ENCODE measurements at places on chromosomes 5 and 9.

DNA sequence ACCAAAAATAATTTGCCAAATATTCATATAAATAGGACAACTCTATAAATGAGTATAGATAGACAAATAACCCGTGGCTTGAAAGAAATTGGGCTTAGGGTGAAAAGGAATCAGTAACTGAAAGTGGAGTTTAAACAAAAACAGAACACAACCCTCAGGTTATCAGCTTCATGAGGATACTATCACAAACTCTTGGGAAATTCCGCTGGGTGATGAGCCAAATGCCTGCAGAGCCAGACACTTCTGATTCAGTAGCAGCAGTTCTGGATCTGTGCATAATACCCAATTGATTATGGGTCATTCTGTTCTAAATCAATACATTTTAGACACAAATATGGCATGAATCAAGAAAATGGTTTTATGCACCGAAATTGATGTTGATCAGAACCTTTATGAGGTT is 72.4 kb downstream of the CAMK4 start:
- DNase-seq, result no peak

GRCh38 chr5:179258922-179259730 is 86.1 kb downstream of the ADAMTS2 start:
- DNase-seq, result no peak

DNA sequence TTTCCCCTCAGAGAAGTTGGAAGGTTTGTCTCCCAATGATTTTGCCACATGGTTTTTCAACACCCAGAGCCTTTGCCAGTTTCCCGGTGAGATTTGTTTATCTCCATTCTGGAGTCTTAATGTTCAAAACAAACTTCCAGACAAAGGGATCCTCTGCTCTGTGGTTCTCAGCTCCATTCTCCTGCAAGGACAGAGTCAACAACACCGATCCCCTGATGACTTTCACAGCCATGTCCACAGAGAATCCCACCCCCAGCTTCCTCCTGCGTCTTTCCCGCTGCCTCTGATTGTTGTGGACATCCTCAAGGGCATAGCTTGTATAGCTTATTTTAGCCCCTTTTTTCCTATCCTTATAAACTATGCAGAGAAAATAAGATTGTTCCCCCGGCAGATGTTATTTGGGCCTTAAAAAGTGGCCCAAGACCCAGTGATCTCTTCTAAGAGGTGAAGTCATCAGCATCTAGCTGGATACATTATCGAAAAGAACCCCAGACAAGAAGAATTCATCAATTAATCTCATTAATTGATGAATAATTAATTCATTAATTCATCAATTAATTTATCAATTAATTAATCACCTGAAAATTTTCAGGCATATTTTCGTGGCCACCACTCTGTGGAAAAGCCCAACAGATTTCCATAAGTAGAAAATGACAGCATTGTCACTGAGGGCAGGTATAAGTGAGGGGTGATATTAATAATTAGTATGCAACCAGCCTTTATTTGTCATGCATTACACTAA is 2.9 kb upstream of the ABLIM3 start:
- no peak for DNase-seq

DNA sequence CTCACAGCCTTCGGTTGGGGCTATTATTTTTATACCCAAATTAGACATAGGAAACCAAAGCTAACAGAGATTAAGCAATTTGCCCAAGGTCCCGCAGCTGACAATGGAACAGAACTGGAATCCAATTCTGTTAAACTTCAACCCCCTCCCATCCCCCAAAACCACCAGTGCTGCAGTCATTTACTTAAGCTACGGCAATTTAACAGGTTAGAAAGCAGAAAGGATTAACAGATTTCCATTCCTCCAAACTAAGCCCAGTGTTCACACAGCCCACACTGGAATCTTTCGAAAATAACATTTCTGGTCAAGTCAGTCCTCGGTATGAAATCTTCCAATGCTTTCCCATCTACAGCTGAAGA is 1023.1 kb upstream of the DMAC1 start:
- no peak for DNase-seq

DNA sequence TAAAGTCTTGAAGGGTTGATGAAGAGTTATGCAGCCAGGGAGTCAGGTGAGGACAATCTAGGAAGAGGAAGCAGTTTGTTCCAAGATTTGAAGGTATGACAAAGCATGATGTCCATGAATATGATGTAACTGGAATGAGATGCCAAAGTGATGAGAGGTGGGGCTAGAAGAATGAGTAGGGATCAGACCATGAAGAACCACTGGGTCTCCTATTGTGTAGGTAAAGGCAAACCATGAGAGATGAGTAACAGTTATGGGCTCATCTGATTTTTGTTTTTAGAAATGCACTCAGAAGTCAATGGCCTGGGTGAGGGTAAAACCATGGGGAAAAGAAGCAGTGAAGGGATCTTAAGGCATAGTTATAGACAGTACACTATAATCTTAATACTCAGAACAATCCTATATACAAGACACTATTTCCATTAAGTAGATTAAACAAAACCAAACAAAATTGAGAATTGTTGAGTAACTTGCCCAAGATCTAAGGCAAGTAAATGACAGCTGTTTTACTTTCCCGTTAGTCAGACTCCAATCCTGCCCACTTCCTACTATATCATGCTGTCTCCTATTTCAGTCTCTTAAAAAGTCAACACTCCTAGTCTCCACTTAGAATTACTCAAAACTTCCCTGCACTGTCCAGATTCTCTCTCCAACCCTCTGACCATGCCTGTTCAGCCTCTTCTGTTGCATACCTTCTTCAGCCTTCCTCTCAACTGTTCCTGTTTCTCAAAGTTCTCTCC is 393.8 kb upstream of the MEF2C start:
- DNase-seq, result no peak

GRCh38 chr9:14372437-14373335 is 58.7 kb upstream of the NFIB start:
- no peak for DNase-seq

DNA sequence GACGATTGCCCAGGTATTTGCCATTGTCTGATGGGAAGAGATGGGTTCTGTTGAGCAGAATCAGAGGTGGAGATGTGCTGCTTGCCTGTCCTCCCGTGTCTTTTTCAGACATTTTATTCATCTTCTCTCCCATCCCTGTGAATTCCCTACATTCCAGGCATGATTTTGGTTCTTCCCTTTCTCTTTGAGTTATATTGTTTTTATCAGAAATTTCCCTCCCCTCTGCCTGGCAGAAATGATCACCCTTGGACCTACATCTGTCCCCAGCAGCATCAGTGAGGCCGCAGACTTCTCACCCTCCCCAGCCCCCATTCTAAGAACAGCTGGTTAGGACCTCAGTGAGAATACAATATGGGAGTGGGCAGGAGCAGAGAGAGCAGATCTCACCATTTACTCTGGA is 640.2 kb downstream of the CCDC171 start:
- no peak for DNase-seq

- no peak for DNase-seq
These were observed 22.9 kb upstream of the HMGCS1 start for GRCh38 chr5:43336159-43336558.

- no peak for DNase-seq
These were observed 238.4 kb downstream of the GOLPH3 start for GRCh38 chr5:31935496-31936369.

GRCh38 chr9:137613259-137613658 is 5.5 kb upstream of the EHMT1 start:
- DNase-seq, result no peak

DNA sequence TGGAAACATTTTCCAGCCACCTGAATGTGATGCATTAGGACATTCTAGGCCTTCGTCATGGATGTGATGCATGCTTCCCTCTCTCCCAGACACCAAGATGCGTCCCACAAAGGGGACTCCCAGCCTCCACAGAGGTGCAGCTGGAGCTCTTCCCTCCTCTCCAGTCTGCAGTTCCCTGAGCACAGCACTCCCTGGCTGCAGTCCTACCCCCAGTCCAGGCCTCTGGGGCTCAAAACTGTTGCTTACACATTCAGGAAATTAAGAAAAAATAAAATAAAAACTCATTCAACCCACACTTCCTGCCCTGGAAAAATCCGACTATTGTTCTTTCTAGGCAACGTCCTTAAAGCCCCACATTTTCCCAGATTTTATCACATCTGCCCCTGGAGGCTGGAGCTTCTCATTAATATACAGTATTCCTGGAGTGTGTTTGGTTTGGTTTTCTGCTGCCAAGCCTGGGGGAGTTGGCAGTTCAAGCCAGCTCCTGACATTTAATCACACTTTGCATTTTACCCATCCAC is 78.4 kb upstream of the ICE1 start:
- DNase-seq, result no peak

GRCh38 chr5:77936365-77936693 is 160.2 kb upstream of the TBCA start:
- no peak for DNase-seq

GRCh38 chr5:113205323-113205722 is 228.7 kb downstream of the DCP2 start:
- no peak for DNase-seq

DNA sequence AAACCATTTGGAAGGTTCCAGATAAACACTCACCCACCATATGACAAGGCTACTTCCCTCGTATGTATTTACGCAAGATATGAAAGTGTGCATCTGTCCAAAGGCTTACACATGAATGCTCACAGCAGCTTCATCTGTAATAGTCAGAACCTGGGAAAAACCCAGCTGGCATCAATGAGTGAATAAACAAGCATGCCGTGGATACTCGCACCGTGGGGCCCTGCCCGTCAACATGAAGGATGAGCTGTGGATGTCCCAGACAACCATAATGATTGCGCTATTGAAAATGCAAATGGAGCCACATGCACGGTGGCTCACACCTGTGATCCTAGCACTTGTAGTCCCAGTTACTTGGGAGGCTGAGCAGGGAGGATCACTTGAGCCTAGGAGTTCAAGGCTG is 60.6 kb upstream of the FCN1 start:
- no peak for DNase-seq

- no peak for DNase-seq
These were observed 223.3 kb downstream of the DIRAS2 start for GRCh38 chr9:90419221-90419851.

GRCh38 chr5:96706433-96707111 is 44.4 kb downstream of the CAST start:
- DNase-seq, result no peak

GRCh38 chr5:68557162-68557936 is 341.8 kb downstream of the PIK3R1 start:
- DNase-seq, result no peak

DNA sequence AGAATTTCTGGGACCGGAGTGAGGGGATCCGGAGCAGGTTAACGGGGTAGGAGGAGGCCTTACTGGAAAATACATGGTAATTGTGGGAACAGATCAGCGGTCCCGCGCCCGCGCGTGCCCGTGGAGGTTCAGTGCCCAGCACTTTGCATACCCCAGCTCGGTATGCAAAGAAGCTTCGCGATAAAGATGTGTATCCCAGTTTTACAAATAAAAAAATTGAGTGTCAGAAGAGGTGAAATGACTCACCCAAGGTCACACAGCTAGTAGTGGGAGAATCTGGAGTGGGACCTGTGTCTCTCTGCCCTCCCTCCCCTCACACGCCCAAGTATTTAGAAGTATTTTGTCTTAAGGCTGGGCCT is 967 bp downstream of the NEURL1B start:
- DNase-seq, result no peak

- no peak for DNase-seq
These were observed 23.2 kb upstream of the CARNMT1 start for GRCh38 chr9:75051285-75051684.

DNA sequence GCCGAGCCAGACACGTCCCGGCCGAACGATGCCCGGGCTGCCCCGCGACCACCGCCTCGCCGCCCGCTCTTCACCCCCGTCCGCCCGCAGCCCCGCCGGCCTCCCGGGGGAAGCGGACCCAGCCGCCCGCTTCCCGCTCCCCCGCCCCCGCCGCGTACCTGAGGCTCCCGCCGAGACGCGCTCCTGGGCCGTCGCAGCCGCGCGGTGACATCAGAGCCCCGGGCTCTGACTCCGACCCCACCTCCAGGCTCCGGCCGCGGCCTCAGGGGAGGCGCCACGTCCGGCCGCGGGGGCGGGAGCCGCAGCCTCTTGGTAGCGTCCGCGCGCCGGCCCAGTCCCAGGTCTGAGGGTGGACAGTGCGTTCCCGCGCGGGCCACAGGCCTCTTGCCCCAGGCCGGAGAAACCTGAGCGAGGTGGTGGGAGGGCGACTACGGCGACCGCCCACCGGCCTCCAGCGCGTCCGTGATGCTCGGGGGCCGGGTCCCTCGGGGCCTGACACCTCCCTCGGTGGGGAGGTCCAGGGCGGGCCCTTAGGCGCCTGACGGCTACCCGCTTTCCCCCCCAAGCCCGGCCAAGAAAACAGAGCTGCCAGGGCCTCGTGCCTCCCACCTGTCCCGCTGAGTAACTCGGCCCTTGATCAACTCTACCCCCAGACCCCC is at the start of gene SHROOM1:
TSS of gene SHROOM1 (minus strand) at position 212 of the 659 bp plus-strand sequence. CDS start 4,507 bp downstream, outside the sequence.
- no peak for DNase-seq

GRCh38 chr5:14212838-14213237 is 69.7 kb downstream of the TRIO start:
- no peak for DNase-seq

DNA sequence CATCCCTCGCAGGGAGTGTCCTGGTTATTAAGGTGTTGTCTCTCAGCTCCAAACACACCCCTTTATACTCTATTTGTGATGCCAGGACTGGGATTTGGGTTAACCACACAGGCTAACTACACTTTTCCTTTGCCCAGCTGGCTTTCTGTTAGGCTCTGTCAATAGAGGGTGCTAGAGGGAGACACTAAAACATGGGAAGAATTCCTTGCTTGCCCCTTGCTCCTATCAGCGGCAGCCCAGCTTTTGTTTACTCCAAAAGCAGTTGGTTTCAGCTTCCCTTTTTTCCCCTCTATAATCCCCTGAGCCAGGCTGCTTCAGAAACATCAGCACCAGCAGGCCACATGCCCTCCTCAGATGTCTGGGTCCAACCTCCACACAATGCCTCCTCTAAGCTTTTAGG is 297.1 kb downstream of the KCTD16 start:
- no peak for DNase-seq

- DNase-seq, result no peak
These were observed 188.7 kb downstream of the CHSY3 start for GRCh38 chr5:130092991-130093390.

DNA sequence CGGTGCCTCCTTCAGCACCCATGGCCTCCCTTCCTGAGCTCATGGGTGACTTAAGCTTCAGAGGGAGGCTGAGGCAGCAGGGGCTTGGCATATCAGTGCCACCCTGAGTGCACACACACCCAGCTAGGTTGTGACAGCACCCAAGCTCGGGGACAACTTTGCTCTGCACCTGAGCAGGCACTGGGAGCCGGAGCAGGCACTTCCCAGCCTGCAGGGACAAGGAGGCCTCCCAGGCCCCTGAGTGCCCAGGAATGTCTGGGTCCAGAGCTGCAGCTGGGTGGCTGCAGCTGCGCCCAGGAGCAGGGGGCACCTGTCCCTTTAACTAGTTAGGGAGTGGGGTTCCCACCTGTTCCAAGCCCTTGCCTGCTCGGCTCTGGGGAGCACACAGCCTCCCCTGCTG is 48.7 kb upstream of the CDH12 start:
- DNase-seq, result no peak

- DNase-seq, result no peak
These were observed 529 bp upstream of the NRARP start for GRCh38 chr9:137302449-137303150.

Measured in stimulated activated CD8-positive, alpha-beta memory T cell treated with anti-CD3 and anti-CD28 coated beads, Interleukin-15, amount 100 ng/mL, for 4 hours (primary cell).